ENCODE measurements at places on chromosomes 4 and X. TPM values are rescaled to one million over a fixed set of nuclear protein-coding genes. Genes with fewer than 3 reads are reported as not detected.

The GYPA gene
- total RNA-seq = not detected

The PABPC1L2A gene
- not detected for total RNA-seq

The PPP4R3C gene
- total RNA-seq = not detected

The APLN gene
- not detected for total RNA-seq

The STS gene
- total RNA-seq = 3.2 TPM

The SYNPO2 gene
- 0.10 TPM for total RNA-seq

The ERAS gene
- total RNA-seq = not detected

The DOK7 gene
- 24.1 TPM for total RNA-seq

The BMPR1B gene
- not detected for total RNA-seq

The ZDHHC15 gene
- total RNA-seq = not detected

The GPR34 gene
- total RNA-seq = not detected

DNA sequence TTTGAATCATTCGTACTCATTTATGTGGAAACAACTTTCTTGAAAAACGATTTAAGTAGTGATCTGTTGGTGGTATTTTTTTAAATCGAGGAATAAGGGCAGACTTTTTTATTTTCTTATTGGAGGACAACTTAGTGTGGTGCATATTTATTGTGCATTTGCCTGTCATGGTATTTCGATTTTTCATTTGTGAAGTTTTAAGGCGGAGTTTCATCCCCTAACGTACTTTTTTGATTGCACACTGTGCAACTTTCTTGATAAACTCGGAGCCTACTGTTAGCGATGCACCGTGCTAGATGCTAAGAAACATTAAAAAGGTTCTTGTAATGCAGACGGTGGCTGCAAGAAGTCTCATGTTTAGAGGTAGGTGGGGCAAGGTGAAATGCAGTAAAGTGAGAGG, 1.4 kb downstream of the ZFX start:
- DNase-seq = peak; percentile 6

- DNase-seq = no peak
Observed at GRCh38 chrX:18649498-18649951, 22.4 kb downstream of the RS1 start.

GRCh38 chr4:24105327-24106038, 215.6 kb upstream of the PPARGC1A start:
- DNase-seq = no peak

- no peak for DNase-seq
Observed at GRCh38 chr4:88467392-88467791, 10.5 kb downstream of the HERC5 start.

GRCh38 chr4:71832049-71832448, 48.2 kb upstream of the GC start:
- no peak for DNase-seq

GRCh38 chrX:136626237-136626636, 21.7 kb upstream of the CD40LG start:
- no peak for DNase-seq

GRCh38 chrX:29039501-29039900, 452.3 kb downstream of the IL1RAPL1 start:
- DNase-seq = no peak

DNA sequence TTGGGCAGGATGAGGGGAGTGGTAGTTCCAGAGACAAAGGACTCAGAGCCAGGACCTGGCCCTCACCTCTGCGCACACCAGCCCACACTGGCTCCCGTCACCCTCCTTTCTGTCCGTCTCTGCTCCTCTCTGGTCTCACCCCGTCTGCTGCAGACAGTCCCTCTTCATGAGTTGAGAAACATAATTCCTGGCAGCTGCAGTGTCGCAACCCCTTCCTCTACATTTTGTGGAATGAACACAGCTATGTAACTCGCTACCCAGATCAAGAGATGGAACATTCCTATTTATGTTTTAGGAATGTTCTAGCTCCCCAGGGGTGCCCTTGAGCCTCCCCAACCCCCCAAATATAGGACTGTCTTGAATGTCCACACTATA, 59.3 kb downstream of the SHROOM2 start:
- DNase-seq = no peak

DNA sequence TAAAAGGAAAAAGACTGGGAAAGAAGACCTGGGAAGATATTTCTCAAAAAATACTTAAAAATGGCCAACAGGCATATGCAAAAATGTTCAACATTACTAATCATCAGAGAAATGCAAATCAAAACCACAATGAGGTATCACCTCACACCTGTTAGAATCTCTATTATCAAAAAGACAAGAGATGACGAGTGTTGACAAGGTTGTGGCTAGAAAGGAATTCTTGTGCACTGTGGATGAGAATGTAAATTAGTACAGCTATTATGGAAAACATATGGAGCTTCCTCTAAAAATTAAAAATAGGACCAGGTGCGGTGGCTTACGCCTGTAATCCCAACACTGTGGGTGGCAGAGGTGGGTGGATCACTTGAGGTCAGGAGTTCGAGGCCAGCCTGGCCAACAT, 50.0 kb downstream of the C4orf46 start:
- no peak for DNase-seq

- no peak for DNase-seq
Observed at GRCh38 chr4:4677556-4678522, 136.0 kb upstream of the STX18 start.

- no peak for DNase-seq
Observed at GRCh38 chr4:5758741-5759140, 47.7 kb downstream of the EVC start.

GRCh38 chrX:72131317-72132294, at the start of gene RTL5:
Gene RTL5, minus strand, starts transcription at chrX:72131915.
- peak; percentile 60 for DNase-seq

DNA sequence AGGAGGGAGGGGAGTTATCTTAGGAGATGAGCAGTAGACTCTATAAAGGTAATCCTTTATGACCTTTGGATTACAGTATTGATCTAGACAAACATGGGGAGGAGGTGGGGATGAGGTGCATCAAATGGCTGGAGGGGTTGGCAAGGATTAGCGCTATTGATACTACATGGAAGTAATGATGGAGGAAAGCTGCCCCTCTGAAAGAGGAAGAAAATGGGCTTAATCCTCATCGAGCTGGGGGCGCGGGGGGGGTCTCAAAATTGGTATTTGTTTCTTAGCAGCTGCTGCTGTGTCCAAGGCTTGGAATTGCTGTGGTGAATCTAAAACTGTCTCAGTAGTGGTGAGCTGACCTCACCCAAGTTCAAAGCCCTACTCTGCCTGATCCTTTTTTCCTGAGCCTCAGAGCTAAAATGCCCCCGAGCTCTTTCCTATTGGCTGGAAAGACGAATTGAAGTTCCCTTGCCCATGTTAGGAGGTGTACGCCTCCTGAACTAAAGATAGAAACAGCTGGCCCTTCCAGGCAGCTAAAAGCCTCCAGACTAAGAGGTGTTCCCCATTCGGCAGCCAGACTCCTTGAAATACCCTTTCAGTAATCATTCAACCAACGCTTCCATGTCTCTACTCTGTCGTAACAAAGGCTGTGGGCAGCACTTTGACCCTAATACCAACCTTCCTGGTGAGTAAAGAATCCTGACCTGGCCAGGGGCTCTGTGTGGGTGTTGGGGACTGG, at the start of gene ITGB1BP2:
ITGB1BP2 (plus strand) TSS at position 556 of the 730 bp plus-strand sequence; CDS start at position 613, 57 bp downstream.
- no peak for DNase-seq

DNA sequence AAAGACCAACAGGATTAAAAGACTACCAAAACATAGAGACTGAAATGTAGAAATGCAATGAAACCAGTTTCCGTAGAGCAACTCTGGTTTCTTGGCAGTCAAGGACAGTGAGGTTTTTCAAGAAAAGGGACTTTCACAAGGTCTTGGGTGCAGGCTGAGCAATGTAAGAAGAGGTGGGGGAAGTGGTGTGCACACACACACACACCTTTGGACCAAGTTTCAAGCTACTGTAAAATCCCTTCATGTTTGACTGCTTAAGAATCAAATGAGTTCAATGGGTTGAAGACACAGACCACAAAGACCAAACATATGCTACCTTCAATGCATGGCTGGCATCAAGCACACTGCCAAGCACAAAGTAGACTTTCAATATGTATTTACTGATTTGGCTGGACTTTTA, 17.8 kb upstream of the MCF2 start:
- DNase-seq = no peak

DNA sequence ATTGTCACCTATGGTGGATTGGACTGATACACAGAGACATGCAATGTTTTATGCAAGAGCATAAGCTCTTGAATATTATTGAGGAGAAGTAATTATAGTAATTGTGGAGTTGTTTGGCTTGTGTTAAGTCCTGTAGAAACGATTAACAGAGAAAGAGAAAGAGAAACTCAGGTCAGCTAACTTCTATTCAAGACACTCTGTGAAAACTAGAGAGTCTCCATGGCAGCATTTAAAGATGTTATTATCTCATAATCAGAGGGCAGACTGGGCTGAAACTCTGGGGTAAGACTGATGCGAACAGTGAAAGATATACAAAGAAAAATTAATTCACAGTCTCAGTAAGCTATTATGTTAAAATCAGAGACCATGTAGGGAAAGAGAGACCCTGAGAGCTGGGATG, 625.7 kb downstream of the FAT4 start:
- no peak for DNase-seq

- no peak for DNase-seq
Observed at GRCh38 chr4:139858436-139859205, 193.0 kb downstream of the MGST2 start.

DNA sequence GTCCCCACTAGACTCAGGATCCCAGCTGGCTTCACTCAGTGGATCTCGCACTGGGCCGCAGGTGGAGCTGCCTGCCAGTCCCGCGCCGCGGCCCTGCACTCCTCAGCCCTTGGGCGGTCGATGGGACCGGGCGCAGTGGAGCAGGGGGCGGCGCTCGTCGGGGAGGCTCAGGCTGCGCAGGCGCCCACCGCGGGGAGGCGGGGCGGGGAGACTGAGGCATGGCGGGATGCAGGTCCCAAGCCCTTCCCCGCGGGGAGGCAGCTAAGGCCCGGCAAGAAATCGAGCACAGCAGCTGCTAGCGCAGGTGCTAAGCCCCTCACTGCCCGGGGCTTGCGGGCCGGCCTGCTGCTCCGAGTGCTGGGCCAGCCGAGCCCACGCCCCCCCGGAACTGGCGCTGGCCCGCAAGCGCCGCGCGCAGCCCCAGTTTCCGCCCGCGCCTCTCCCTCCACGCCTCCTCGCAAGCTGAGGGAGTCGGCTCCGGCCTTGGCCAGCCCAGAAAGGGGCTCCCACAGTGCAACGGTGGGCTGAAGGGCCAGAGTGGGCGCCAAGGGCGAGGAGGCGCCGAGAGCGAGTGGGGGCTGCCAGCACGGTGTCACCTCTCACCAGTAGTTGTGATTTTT, 1038.0 kb downstream of the PCDH19 start:
- DNase-seq = no peak

GRCh38 chr4:114783215-114783595, 184.6 kb downstream of the UGT8 start:
- no peak for DNase-seq
